Skin of body (tissue), 3 donors: ENCODE measurements at places on chromosomes 4 and X. TPM values are rescaled to one million over a fixed set of nuclear protein-coding genes. Genes with fewer than 3 reads are reported as not detected.

ZIC3 gene
- 2.4 TPM for total RNA-seq

ADRA2C gene
- total RNA-seq, result 0.79 TPM

DNA sequence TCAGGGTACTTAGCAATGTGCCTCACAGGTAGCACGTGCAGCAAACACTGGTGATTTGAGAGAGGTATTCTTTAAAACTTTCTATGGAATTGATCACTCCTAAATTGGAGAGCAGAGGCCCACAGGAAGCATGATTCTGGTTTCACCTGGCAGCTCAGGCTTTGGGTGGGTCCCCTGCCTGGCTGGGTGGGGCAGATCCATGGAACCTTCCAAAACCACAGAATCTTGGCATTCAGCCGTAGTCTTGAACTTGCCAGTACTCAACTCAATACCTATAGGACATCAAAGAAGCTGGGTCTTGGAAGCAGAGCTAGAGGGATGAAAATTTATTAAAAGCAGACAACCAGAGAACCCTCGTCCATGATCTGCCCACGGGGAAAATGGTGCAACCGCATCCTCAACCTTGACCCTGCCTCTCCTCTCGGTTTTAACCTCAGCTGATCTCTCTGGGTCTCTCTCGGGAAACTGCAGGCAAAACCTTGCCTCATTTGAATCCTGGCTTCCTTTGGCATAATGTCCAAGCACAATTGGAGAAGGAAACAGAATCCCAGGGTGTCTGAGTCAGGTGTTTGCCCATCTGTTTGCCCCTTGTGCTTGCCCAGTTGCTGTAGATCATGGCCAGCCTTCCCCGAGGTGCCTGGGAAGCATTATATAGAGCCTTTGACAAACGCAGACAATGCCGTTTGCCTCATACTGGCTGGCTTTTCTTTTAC, 22.9 kb downstream of the OTOP1 start:
- no peak for DNase-seq

DNA sequence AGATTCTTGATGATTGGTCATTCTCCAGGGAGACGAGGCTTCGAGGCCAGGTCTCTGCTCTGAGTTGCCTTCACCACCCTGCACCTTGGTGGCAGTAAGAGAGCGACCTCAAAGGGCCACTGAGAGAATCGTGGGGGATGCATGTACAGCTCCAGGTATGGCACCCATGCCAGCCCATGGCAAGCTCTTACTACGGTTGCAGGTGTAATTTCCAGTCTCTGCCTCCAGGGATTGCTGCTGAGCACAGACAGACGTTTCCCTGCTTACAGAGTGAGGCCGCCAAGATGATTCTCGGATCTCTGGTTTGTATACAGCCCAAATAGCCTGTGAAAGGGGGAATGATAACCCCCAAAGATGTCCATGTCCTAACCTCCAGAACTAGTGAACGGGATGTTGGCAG, 16.3 kb upstream of the DRD5 start:
- no peak for DNase-seq

DNA sequence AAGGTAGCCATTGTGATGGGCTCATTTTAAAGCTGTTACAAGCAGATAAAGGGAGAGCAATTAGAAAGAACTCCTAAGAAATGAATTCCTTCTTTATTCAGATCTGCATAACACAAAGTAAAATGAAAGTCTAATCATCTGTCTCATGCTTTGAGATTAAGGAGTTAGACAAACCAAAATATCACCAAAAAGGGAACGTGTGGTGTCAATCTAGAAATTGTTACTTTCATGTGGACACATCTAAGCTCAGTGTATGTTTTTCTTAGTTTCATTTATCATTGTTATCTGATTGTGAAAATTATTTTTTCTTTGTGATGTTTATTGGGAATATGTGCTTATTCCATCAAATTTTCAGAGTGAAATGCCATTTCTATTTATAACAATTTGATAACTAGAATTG, 80.3 kb downstream of the BANK1 start:
- DNase-seq, result no peak

DNA sequence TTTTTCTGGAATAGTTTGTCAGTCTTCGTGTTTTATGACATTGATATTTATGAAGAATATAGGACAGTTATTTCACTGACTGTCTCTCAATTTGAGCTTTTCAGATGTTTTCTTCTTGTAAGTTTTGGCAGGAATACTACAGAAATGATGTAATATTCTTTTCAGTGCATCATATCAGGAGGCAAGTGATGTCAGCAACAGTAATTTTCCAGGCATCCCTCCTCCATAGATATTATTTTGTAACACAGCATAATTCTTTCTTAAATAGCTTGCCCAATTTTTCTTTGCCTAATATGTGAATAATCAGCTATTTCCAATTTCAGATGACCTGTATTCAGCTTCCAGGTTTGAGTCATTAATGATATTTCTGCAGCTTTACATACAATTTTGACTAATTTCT, 211.1 kb downstream of the ADGRL3 start:
- DNase-seq, result no peak

DNA sequence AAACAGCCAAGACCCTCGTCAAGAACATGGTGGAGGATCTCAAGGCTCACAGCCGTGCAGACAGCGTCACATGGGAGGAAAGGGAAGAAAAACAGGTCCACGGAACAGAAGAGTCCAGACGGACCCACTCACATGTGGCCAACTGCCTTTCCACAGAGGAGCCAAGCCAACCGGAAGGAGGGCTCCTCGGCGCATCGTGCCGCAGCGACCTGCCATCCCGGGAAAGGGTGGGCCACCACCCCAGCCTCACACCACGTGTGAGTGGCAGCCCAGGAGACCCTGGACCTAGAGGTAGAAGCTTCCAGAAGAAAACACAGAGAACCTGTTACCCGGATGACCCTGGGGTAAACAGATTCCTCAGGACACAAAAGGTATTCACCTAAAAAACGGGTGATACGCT, 28.4 kb downstream of the CTBP1 start:
- no peak for DNase-seq

GRCh38 chrX:49753691-49754090, 57.9 kb upstream of the PAGE1 start:
- no peak for DNase-seq

GRCh38 chrX:42422961-42423360, 355.0 kb downstream of the PPP1R2C start:
- DNase-seq, result no peak
